ENCODE measurements at places on chromosomes 11 and 22.
A peak's percentile ranks its signal among the peaks of the same experiment; 100 is the strongest.

- no peak overlapping the region for H3K4me3 ChIP-seq
- DNase-seq, result no peak
- H3K36me3 ChIP-seq, result no peaks in the 10 kb centered on the region
- peaks cover 7% of the 10 kb centered on the region for H3K27me3 ChIP-seq
Observed at GRCh38 chr11:118677977-118678376, 1.5 kb downstream of the TREH start.

- H3K36me3 ChIP-seq, result no peaks in the 10 kb centered on the region
- H3K4me3 ChIP-seq, result no peak overlapping the region
- no peaks in the 10 kb centered on the region for H3K27me3 ChIP-seq
- no peaks in the 10 kb centered on the region for H3K4me1 ChIP-seq
- no peak overlapping the region for H3K27ac ChIP-seq
Observed at GRCh38 chr11:133889893-133890292, 44.6 kb upstream of the SPATA19 start.

DNA sequence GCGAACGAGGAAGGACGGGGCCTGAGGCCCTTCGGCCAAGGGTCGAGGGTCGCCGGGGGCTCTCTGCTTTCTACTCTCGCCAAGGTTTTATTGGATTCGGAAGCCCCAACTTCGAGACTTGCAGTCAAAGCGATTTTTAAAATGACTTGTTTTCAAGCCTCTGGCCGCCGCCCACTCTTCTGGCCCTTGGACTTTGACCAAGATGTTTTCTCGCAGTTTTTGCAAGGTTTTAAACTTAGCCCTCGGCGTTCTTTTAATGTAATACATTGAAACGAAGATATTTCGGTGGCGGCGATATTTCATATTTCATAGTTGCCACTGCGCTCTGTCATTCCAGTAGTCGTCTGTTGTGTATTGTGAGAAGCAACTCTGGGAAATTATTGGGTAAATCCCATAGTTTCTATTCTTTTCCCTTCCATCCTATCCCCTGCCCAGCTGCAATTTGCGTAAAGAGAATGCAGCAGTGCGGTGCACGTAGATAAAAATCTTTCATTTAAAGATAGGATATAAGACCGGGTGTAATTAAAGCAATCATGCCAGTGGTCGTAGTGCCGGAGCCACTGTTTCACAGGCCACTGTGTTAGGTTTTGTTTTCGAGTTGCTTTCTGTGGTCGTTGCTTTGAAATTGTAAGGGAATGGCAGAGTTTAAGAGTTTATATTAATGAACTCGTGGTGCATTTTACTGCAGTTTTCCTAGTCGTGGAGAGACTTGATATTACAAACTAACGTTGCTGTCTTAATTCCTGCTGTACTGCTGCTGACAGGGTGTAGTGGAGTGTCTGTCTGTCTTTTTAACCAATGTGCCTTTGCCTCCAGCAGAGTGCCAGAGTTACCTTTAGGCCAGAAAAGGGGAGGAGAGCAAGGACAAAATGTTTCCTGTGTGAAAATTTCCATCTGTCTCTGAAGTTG lies 702 bp downstream of the BIRC2 start:
- DNase-seq, result peak; percentile 29
- peak overlapping the region; percentile 81 for H3K4me3 ChIP-seq
- H3K4me1 ChIP-seq, result no peaks in the 10 kb centered on the region

DNA sequence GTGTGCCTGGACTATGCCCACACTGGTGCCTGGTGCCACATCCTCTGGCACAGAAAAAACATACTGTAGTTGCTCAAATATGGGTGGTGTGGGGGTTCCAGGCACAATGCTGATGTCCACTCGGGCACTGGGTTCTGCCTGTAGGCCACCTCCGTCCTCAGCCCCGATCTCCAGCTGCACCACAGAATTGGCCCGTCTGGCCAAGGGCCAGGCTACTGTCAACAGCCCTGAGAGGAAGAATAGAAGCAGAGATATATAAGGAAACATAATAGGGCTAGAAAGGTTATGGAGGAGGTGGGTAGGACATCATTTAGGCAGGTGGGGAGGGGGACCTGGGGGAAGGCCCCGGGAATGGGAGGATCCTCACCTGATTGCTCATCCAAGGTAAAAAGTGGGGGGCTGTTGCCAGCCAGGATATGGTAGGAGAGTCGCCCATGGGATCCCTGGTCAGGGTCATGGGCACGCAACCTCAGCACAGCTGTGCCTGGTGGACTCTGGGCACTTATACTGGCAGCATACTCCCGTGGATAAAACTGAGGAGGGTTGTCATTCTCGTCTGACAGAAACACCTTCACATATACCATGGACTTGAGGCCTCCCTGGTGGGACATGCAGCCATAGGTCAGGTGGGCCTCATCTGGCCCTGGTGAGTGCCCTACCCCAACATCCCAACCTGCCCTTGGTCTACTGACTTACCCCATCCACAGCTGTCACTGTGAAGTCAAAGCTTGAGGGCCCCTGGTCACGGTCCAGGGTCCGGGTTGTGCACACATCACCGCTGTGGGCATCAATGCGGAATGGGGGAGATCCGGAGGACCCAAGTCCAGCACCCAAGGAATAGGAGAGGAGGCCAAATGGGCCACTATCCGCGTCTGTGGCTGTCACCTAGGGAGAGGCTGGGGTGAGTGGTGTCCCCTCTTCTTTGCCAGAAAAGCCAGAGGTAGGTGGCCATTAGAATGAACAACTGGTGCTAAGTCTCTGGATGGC lies 14.5 kb upstream of the TPP1 start:
- H3K4me1 ChIP-seq, result peaks cover 10% of the 10 kb centered on the region
- H3K4me3 ChIP-seq, result no peak overlapping the region
- H3K27ac ChIP-seq, result no peak overlapping the region

- H3K27me3 ChIP-seq, result peaks cover 3% of the 10 kb centered on the region
- H3K4me3 ChIP-seq, result no peak overlapping the region
- H3K4me1 ChIP-seq, result no peaks in the 10 kb centered on the region
Observed at GRCh38 chr11:68282141-68282860, 10.5 kb upstream of the C11orf24 start.

DNA sequence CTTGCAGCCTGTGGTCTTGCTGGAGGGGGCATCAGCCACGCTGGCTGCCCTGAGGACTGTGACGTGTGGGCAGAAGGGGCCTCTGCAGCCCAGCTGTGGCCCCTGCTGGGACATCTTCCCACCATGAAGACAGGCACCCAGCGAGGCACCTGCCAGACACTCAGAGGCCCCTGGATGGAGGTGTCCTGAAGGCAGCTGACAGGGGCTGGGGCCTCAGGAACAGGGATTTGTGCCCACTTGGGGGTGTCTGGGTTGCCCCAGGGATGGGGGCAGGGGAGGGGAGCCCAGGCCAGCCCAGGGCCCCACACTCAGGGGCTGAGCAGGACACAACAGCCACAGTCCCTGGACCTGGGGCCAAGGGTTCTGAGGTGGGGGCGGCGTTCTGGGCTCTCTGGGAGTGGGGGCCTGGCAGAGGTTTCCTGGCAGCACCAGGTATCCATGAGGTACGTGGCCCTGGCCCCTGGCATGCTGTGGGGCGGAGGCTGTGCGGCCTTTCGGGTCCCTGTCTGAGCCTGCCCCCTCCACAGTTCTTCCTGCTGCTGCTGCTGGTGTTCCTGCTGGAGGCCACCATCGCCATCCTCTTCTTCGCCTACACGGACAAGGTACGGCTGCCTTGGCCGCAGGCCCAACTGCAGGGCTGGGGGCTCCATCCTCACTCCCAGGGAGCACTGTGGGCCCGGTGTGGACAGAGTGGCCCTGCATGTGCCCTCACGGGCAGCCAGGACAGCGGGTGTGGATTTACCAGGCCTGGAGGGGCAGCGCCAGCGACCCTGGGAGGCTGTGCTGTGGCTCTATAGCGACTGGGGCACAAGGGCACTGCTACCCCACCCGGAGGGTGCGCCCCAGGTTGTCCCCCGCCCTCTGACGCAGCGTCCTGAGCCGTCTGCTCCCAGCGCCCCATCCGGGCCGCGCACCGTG lies 21.5 kb downstream of the TSPAN4 start:
- peaks cover 10% of the 10 kb centered on the region for H3K4me1 ChIP-seq
- H3K27me3 ChIP-seq, result no peaks in the 10 kb centered on the region
- no peak overlapping the region for H3K27ac ChIP-seq
- no peak overlapping the region for H3K4me3 ChIP-seq

DNA sequence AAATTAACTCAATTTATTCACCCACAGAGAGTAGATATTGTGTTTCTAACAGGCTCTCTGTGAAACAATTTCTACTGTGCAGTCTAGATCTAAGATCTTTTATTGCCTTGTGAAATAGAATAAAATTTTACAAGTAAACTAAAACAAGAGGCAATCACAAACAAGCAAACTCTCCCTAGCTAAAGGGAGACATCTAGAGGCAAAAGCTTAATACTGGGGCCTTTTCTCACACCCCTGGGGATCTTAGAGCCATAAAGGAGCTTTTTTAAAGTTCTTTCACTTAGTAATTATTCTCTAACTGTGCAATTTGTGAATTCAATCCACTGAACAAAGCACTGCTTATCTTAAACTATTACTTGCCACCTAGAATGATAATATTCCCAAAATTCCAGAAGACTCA lies 19.7 kb downstream of the ALG9 start:
- peaks cover 5% of the 10 kb centered on the region for H3K4me1 ChIP-seq
- H3K27me3 ChIP-seq, result no peaks in the 10 kb centered on the region
- H3K27ac ChIP-seq, result no peak overlapping the region
- H3K36me3 ChIP-seq, result peaks cover 7% of the 10 kb centered on the region
- H3K4me3 ChIP-seq, result no peak overlapping the region

GRCh38 chr22:44600207-44600785 lies 101.7 kb upstream of the PRR5 start:
- no peak overlapping the region for H3K27ac ChIP-seq
- H3K4me1 ChIP-seq, result peaks cover 1% of the 10 kb centered on the region
- no peak overlapping the region for H3K4me3 ChIP-seq
- no peaks in the 10 kb centered on the region for H3K36me3 ChIP-seq
- DNase-seq, result no peak

DNA sequence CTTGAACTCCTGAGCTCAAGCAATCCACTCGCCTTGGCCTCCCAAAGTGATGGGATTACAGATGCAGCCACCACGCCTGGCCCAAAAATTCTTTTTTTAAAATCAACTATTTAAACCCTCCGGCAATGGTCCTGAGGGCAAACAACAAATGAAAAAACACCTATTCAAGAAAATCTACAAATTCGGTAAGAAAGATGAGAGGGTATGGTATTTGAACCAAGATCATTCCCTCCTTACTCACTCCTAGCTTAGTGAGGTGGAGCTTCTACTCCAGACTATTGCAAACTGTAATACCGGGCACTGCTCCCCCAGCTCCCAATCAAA lies 2.1 kb downstream of the NF2 start:
- no peak overlapping the region for H3K4me3 ChIP-seq
- peak overlapping the region; percentile 60 for H3K27ac ChIP-seq
- H3K27me3 ChIP-seq, result no peaks in the 10 kb centered on the region
- DNase-seq, result no peak
- peaks cover 5% of the 10 kb centered on the region for H3K36me3 ChIP-seq

DNA sequence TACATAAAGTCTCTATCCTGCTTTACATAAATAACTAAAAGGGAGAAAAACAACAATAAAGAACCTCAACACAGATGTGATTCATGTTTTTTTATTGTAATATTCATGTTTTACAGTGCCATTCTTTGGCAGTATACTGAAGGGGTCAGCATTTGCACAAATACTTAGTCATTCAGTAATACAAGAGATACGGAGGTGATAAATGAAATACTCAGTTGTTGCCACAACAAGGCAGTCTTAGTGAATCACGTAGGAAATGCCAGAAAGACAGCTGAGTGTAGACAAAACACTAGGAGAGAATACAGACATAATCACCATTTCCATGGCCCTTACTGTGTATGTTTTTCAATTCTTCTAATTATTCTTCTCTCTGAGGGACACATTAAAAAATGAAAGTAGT lies 910.4 kb downstream of the METTL15 start:
- H3K36me3 ChIP-seq, result no peaks in the 10 kb centered on the region
- H3K4me1 ChIP-seq, result peaks cover 6% of the 10 kb centered on the region
- DNase-seq, result peak; percentile 89
- H3K27ac ChIP-seq, result peak overlapping the region; percentile 6

DNA sequence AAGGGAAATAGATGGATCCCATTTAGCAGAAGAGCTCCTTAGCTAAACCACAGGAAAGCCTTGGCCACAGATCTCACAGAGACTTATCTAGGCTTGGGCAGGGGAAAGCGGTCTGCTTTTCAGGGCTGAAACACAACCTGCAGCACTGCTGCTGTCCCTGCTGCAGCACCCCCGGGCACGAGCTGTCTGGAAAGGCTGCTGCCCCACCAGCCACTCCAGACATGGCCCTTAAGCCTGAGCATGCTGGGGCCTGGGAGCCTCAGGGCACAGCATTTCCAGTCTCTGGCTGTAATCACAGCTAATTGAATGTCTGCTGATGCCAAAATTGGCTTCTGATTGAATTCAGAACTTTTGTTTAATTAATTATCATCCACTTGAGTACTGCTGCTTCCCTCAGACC lies 115.0 kb downstream of the TMPRSS5 start:
- H3K4me1 ChIP-seq, result no peaks in the 10 kb centered on the region
- H3K27ac ChIP-seq, result no peak overlapping the region
- peaks cover 8% of the 10 kb centered on the region for H3K27me3 ChIP-seq
- no peak for DNase-seq
- no peak overlapping the region for H3K4me3 ChIP-seq

- H3K36me3 ChIP-seq, result no peaks in the 10 kb centered on the region
- no peaks in the 10 kb centered on the region for H3K4me1 ChIP-seq
- DNase-seq, result no peak
- H3K27ac ChIP-seq, result no peak overlapping the region
- H3K27me3 ChIP-seq, result peaks cover 7% of the 10 kb centered on the region
Observed at GRCh38 chr22:49720279-49720959, 107.3 kb downstream of the BRD1 start.

DNA sequence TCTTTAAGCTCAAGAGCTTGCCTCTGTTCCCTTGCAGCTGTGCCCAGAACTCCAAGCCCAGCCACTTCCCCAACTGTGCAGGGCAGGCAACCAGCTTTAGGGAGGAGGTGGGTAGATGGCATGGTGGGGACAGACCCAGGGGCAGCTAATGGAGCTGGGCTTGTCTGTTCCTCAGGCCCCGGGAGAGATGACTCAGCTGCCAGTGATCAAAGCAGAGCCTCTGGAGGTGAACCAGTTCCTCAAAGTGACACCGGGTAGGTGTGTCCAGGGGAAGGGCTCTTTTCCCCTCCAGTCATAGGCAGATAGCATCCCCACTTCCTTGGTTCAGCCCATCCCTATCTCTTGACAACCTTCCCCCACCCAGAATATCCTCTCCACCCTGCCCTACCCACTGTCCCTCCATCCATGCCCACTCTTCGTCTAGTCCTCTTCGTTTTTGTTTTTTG lies 32.4 kb downstream of the CREB3L1 start:
- no peaks in the 10 kb centered on the region for H3K27me3 ChIP-seq
- H3K4me3 ChIP-seq, result no peak overlapping the region
- DNase-seq, result no peak
- peaks cover 11% of the 10 kb centered on the region for H3K4me1 ChIP-seq
- peaks cover 71% of the 10 kb centered on the region for H3K36me3 ChIP-seq

Data from IMR-90 (cell line).